Activated naive CD4-positive, alpha-beta T cell treated with anti-CD3 and anti-CD28 coated beads for 36 hours (primary cell): ENCODE measurements at places on chromosomes 3 and 15. TPM values are rescaled to one million over a fixed set of nuclear protein-coding genes. Genes with fewer than 3 reads are reported as not detected.

GRCh38 chr3:56389183-56389830 lies 79.0 kb downstream of the ERC2 start:
- DNase-seq: peak; percentile 22

The CSPG5 gene
- 0.19 TPM for total RNA-seq

The VILL gene
- 14.2 TPM for total RNA-seq

GRCh38 chr3:9935966-9936510 lies 2.4 kb downstream of the CRELD1 start:
- no peak for DNase-seq

The TRIM42 gene
- not detected for total RNA-seq

- DNase-seq: no peak
Measured at GRCh38 chr3:52786330-52787215, 8.0 kb upstream of the ITIH3 start.

DNA sequence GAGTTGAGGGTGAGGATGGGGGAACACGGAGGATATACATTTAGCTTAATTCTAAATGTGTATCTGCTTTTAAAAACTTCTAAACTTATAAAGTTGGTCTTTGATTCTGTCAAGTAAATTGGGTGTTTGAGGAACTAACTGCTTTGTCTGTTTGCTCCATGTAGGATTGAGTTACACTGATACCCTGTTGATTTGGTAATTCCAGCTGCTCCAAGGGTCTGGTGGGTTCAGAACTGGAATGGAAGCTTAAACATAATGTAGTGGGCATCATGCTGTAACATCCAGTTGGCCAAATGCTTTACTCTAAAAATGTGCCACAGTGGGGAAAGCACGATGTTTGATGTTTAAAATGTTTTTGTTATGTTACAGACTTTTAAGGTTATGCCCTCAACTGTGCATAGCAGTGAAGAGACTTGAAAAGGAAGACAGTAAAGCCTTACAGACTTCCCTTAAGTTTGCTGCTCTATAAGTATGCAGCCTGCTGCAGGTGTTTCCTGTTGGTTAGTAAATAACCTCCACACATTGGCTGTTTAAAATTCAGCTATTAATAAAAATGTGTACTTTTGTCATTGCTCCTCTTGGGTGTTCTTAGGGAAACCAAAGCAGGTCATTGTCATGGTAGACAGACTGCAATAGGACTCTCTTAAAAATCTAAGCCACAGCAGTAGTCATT lies 5.9 kb upstream of the EDEM1 start:
- no peak for DNase-seq

DNA sequence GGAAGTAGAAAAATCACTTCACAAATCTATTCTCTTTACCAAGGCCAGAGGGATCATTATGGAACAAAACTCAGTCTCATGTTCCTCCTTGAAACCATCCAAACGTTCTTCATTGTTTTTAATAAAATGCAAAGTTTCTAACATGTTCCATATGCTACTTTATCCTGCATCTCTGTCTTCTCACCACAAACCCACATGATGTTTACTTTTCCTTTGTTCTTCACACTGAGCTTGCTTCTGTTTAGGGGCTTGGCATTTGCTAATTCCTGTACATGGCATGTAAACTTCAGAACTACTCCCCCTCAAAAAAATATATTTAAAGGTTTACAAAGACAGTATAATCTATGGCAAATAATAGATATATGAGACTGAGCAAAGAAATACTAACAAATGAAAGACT lies 651.4 kb downstream of the OTOL1 start:
- DNase-seq: no peak

DNA sequence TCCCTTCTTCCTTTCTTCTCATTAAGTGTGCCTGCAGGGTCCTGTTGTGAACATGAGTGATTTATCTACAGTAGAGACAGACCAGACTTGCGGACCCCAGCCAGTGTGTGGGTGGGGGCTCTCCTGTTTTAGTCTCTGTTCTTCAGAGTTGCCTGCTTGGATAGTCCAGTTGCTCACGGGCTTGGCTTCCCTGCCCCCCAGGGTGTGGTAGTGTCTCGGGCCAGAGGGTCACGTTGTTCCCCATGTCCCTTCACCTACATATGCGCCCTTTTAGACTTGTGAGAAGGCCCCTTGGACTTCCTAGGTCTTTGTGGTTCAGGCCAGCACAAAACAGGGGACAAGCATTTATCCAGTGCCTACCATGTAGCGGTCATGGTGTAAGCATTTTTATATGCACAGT lies 85.8 kb downstream of the AAGAB start:
- no peak for DNase-seq

DNA sequence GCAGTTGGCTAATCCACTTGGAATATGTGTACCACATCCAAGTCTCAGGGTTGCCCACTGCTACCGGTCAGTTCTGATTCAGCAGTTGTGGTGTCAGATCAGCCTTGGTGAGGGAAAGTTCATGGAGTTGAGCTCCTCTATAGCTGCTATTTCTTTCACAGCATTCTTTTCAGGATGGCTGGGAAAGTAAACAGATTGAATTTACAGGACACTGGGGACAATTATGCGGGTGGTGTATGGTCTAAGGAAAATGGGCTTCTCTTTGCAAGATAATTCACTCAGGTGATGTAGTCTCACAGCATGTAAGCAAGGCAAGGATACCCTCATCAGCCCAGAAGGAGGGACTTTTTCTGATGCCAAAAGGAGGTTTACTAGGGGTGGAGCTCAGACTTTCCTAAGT lies 249.9 kb downstream of the DOCK3 start:
- DNase-seq: no peak

DNA sequence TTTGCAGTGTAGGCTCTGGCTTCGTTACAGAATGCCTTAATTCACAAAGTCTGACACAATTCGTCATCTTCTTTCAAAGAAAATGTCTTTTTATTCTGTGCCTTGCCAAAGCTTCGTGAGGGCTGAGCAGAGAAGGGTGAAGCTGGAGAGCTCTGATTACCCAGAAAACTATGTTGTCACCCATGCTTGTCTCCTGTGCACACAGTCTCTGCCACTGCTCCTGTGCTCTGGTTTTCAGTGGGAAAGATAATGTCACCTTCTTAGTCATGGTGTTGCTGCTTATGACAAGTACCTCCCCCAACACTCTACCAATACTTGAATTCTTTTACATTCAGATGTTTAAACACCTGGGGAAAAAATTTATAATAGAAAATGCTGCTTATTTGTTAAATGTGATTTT lies 509.2 kb upstream of the GRM7 start:
- DNase-seq: no peak

The LINGO1 gene
- total RNA-seq: not detected

GRCh38 chr3:12440927-12441714 lies 43.2 kb upstream of the TSEN2 start:
- DNase-seq: no peak

DNA sequence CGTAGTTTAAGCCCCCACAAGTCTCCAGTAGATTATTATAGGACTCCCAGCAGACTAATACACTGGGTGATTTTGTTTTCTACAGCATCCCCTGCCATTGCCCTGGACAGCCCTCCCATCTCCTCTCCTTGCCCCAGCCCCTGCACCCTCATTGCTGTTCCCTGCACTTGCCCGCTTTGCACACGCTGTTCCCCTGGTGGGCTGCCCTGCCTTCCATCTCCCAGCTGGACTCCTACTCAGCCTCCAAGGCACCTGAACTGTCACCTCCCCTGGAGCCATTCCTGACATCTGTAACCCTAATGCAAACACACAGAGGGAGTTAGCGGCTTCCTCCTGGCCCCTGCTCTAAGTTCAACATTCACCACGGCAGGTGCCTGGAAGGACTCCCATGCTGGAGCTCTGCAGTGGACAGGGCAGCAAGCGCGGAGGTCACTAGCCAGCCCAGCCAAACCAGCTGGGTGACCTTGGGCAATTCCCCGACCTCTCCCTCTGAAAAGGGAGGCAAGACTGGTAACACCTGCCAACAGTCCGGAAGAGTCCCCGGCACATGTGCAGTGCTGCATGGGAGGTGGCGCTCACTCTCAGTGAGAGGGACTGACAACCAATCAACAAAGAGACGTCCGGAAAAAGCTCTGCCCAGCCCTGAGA lies 38.8 kb upstream of the IQSEC1 start:
- DNase-seq: no peak

The PPP1R14D gene
- total RNA-seq: not detected

- no peak for DNase-seq
Measured at GRCh38 chr3:123449102-123449996, 459 bp upstream of the ADCY5 start.

GRCh38 chr3:121165397-121165837 lies 257.4 kb downstream of the STXBP5L start:
- no peak for DNase-seq

DNA sequence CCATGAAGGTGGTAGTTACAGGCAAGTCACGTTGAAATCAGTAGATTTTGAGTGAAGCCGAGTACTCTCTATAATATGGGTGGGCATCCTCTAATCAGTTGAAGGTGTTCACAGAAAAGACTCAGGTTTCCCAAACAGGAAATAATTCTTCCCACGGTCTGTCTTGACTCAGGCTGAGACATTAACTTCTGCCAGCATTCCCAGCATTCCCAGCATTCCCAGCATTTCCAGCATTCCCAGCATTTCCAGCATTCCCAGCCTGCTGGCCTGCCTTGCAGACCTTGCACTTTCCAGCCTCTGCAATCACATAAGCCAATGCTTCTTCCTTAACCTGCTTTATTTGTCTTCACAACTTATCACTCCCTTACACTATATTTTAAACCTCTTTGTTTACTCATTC lies 542.3 kb upstream of the ROBO2 start:
- no peak for DNase-seq

- DNase-seq: no peak
Measured at GRCh38 chr3:40255532-40255931, 54.0 kb upstream of the EIF1B start.

The FAN1 gene
- total RNA-seq: 14.5 TPM

The TMCO5A gene
- not detected for total RNA-seq

DNA sequence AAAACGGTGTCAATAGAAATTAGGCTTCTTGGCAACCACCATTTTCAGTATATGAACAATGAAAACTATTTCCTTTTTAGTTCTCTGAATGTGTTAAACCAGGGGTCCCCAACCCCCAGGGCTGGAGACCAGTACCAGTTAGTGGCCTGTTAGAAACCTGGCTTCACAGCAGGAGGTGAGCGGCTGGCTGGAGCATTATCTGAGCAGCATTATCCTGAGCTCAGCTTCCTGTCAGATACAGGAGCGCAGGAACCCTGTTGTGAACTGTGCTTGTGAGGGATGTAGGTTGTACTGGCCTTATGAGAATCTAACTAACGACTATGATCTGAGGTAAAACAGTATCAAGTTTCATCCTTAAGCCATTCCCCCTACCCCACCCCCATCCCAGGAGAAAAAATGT lies 328.7 kb downstream of the ZBBX start:
- no peak for DNase-seq

GRCh38 chr3:26091626-26092025 lies 301.7 kb downstream of the OXSM start:
- DNase-seq: no peak

GRCh38 chr3:48863122-48863521 lies 15.4 kb upstream of the PRKAR2A start:
- no peak for DNase-seq

DNA sequence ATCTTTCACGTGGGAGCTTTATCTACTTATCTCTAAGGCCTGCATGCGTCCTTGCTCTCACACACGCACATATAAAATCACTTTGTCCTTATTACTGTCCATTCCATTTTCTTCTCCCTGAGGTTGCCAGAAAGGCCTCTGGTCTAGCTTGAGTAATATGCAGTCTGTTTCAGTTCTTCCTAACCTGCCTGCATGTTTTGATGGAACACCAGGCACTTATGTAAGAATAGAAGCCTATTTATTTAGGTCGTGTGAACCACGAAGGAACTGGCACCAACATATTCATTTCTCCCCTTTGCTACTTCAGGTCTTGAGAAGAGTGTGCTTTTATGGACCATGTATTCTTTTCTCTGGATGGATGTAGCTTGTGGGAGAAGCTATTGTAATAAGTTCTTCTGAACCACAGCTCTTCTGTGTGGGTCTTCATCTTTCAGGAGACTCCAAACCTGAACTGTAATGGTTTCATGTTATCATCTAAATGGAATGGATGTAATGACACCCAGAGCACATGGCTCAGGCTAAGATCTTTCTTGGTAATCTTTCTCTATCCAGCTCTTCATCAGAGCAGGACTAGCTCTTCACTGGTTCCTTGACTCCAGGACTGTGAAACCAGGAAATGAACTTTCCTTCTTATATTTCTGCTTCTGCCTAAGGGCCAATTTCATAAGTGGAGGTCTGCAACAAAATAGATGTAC lies 53.8 kb downstream of the UBE2E2 start:
- no peak for DNase-seq

DNA sequence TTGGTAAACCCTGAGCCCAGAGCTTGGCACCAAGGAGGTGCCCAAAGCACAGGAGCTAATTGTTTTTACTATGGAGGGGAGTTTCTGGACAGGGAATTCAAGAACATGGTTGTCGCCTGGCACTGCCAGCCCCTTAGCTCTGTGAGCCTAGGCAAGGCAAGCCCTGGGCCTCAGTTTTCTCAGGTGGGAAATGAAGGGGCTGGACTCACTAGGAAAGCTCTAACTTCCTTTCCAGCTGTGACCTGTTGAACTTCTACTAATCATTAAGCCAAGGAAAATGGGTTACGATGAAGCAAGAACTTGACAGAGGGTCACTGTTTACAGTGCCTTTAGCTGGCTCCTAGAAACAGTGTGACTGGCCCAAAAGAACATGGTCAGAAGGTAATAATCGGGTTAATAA lies 277.2 kb downstream of the SHQ1 start:
- DNase-seq: no peak

The SERINC4 gene
- 0.14 TPM for total RNA-seq

DNA sequence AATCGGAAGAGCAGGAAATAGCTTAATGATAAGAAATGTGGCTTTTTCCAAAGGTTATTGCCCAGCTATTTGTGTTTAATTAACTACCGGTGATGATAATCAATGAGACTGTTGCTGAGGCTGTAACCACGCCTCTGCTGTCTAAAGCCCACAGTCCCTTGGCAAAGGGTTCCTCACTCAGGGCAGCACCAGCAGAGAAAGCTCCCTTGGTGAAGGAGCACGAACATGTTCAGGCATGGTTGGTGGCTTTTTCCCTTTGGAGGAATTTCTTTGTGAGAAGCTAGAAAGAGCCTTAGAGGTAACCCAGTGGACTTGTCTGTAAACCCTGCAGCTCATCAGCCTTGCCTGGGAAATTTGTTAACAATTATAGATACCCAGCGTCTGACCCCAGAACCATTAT lies 7.5 kb upstream of the ST6GAL1 start:
- DNase-seq: no peak

The SLC15A2 gene
- 1.5 TPM for total RNA-seq

DNA sequence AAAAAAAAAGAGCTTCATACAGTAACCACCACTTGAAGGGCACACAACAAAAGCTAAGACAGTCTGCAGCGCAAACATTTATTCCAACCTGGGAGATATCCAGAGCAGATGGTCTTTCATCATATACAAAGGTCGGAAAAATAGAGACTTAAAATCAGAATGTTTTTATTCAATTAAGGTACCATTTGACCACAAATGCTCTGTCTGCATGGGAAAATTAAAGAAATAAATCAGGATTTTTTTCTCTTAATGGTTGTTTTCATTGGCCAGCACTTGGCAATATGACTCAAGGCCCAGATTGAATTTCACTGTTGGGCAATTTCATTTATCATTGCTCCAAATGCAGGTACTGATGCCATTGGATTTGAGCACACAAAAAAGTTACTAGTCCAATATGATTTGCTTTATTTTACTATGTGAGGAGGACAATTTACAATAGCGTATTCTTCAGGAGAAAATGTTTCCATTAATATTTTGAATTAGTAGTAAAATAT lies 145.9 kb upstream of the AGTR1 start:
- DNase-seq: no peak
